ENCODE measurements at places on chromosomes 6 and 20.

DNA sequence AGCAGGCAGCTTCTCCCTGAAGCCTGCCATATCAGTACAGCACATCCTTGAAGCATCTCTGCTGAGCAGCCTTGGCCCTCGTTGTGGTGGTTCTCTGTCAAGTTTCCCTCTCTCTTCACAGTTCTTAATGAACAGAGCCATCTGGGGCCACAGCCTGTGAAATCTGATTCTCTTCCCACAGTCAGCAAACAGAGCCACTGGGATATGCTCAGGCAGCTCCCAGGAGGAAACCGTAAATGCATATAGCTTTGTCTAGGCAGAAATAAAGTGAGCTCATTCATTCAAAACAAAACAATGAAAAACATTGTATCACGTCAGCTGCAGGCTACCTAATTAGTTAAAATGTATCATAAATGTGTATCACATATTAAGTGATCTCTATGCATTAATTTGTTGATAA lies 80.3 kb downstream of the TBC1D7 start:
- DNase-seq = no peak

DNA sequence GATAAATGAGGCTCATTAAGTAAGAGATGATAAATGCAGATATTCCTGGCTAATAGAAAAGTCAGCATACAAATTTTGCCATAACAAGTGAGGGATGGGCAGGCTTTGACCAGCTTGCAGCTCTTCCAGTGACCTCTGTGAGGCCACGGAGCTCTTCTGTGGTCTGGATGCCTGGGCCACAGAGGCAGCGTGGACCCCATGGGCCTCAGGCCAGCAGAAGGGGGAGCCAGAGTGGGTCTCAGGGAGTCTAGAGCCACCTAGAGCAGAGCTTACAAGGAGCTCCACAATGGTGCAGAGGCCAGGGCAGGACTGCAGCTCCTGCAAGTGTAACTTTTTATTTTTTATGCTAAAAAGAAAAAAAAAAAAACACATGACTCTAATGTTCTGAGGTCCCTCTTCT lies 165.1 kb downstream of the ARID1B start:
- no peak for DNase-seq

- no peak for DNase-seq
These were observed 11.8 kb downstream of the CPNE5 start for GRCh38 chr6:36827261-36828079.

DNA sequence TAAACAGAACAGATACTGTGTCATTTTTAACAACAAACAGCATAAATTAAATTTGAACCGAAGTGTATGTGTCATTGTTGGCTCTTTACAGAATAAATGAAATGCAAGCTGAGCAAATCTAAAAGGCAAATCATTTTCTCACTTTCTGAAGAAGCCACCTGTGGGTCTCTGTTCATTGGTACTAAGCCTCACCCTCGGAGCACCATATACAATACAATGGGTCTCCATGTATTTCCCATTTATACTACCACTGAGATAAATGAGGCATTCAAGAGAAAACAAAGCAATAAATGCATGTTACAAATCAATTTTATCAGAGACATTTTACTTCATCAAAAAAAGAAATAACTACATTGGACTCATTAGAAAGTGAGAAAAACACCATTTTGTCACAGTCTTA lies 38.9 kb upstream of the HIVEP1 start:
- DNase-seq = no peak

DNA sequence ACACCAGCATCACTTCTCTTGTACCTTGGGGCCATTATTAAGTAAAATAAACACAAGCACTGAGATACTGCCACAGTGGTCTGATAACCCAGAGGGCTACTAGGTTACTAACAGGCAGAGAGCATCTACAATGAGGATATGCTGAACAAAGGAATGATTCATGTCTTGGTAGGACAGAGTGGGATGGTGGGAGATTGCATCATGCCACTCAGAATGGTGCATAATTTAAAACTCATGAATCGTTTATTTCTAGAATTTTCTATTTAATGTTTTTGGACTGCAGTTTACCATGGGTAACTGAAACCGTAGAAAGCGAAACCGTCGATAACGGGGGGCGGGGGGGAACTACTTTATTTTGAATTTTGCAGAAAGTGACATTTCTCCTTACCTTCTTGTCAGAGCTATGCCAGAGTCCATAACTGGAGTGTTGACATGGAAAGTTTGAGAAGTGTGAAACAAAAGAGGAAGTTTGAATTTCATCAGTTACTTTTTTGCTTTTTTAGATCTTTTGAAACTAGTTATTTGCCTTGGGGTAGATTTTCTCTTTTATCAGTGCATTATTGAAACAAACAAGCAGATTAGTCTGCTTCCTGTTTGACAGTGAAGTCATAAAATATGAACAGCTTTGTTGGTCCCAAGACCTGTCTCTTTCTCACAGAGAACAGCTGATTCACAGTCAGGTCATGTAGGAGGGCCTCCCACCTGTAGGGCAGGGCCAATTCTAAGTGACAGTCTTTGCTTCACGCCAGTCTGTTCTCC lies 124.9 kb downstream of the KLHL32 start:
- DNase-seq = no peak

All from stimulated activated CD8-positive, alpha-beta memory T cell treated with anti-CD3 and anti-CD28 coated beads, Interleukin-15, amount 100 ng/mL, for 1 hour (primary cell).